Inflammatory macrophage treated with lipopolysaccharide for 4 hours (primary cell): ENCODE measurements at places on chromosomes 3 and 15.

- DNase-seq, result no peak
These were observed 364.9 kb upstream of the DPPA4 start for GRCh38 chr3:109702252-109702651.

DNA sequence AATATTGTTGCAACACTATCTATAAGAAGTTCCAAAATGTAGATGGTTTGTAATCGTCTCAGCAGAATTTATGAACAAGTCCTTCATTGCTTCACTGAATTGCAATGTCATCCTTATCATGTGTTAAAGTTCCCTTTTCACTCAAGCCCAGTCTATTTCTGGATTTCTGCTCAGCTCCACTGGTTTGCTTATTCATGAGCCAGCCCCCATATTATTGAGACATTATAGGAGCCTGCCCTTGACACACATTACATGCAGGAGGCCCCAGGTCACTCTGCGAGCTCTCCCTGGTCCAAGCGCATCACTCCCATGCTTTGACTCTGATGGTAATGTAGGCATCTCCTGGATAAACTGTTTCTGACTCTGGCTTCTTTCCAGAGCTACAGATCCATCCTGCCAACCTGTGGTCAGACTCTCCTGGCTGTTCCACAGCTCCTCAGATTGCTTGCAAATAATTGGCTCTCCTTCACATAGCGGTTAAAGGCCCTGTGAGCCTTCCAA lies 56.9 kb downstream of the ABTB1 start:
- peak; percentile 99 for DNase-seq

- no peak for DNase-seq
These were observed 30.9 kb downstream of the ZDHHC19 start for GRCh38 chr3:196180346-196180745.

- DNase-seq, result peak; percentile 95
These were observed 37.1 kb upstream of the SLC4A7 start for GRCh38 chr3:27521179-27521871.

- no peak for DNase-seq
These were observed 51.2 kb upstream of the THRB start for GRCh38 chr3:24545887-24546286.

DNA sequence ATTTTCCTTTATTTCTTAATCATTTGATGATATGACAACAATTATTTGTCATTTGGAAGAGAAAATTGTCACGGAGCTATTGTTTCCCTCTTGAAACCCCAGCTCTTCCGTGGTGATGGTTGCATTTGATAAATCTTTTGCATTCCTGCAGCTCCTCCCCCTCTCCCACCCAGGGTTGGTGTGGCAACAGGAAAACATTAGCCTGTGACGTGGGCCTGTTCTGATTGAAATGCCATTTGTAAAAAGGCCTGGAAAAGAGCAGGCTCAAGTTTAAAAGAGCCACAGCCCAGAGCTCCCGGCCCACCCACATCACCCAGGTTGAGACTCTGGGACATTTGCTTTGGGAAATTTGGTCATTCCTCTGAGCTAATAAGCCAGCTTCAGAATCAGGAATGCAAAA lies 282.5 kb downstream of the RPLP1 start:
- DNase-seq, result no peak

DNA sequence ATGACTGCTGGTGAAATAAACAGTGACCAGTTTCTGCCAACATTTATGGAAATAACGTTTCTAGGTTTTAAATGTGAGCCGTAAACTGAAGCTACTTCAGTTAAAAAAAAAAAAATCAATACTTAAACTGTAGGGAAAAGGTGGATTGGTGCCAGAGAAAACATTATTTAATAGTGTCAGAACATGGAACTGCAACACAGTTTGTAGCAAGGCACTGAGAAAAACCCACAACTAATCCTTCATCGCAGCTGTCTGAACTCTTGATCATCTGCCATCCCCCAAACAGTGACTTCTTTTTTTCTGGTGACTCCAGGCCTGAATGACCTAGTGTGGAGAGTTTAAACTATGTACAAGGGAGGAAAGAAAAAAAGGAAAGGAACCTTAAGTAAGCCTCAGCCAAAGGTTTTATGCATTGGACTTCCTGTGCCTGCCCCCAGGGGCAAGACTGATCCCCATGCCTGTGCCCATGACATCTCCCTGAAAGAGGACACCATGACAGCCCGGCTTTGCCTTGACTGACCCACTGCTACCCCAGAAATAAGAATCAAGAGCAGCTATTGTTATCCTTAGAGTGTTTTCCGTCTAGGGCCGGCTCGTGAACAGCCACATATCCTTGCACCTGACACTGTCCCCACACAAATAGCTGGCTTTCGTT lies 33.1 kb downstream of the CRTAP start:
- DNase-seq, result no peak

DNA sequence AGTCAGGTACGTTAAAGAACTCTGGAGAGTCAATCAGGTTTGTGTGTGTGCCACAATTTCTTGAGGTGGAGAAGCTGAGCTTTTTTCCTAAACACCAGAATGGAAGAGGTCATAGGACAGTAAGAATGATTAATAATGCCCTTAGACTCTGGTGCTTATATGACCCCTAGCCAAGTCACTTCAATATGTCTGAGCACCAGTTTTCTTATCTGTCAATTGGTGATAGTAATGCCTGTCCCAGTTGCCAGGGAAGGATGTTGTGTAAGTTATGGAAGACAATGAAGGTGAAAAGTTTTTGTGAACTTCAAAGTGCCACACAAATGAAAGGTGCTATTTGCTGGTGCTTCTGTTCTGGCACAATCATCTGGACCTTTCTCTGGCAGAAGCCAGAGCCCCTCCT lies 22.2 kb upstream of the DLG1 start:
- no peak for DNase-seq

- no peak for DNase-seq
These were observed 70.7 kb downstream of the BLM start for GRCh38 chr15:90787881-90788280.

DNA sequence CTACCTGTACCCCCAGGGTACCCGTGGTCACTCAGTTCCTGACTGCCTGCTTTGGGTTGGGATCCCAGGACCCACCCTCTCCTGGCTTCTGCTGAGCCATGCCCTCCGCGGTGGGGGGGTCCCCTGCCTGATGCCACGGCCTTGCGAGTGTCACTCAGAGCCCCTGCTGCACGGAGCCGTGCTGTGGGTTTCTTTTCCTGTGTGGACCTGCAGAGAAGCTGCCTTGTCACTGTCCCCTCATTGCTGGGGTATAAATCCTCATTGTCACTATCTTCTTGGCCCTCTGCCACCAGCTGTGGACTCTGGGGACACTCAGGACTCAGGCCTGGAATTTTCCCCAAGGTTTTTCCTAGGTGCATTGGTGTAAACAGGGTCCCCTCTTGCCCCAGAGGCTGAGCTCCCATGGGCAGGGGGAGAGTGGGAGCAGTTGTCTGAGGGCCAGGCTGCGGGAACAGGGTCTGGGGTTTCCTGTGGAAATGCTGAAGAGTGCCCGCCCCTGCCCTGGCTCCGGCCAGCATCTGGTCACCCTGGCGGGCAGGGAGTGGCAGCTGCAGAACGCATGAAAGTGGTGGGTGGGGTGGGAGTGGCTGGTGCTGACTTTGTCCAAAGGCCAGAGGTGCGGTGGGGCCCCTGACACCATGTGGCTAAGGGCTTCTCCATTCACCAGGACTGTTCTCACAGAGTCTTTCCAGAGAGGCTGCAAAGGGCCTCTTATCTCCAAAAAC lies 191.7 kb downstream of the GOLGA6L6 start:
- DNase-seq, result no peak

GRCh38 chr3:16609927-16610580 lies 4.8 kb upstream of the DAZL start:
- DNase-seq, result no peak

DNA sequence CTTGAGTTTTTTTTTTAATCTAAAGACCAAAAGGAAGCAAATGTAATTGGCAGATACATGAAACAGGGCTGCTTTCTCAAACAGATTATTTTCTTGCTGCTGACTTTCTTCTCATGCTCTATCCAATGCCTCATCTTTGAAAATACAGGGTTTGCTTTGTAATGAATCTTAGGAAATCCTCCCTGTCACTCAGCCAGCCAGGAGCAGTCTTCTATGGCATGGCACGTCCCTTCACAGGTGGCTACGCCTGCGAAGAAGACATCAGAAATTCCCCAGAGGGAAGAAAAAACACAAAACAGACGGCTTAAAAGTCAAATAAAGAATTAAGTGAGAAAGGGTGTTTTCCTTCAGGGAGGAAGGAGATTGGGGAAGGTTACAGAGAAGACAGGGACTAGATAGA lies 242.5 kb downstream of the IGSF11 start:
- DNase-seq, result no peak

DNA sequence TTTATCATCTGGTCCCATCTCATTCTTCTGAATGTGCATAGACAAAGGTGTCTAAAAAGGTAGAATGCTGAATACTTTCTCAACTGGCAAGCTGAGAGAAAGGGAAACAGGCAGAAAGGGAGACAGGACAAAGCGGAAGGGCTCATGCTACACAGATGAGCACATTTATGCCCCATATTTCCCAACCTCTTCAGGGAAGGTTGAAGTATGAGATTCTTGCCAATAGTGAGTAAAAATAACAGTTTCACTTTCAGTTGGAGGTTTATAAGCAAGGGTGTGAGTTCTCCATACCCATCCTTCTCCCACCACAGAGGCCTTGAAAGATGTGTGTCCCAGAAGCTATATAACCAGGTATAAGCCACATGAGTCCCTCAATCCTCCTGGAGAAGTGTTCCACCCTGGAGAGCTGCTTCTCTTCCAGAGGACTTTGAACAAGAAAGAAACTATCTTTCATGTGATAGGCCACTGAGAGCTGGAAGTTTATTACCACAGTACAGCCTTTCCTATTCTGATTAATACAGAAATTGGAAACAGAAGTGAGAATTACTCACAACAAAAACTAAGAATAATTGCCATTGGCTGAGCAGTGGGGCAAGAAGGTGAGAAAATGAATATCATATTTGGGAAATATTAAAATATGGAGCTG lies 709.4 kb upstream of the NR2F2 start:
- peak; percentile 54 for DNase-seq
